ENCODE measurements at places on chromosomes 16 and 17. TPM values are rescaled to one million over a fixed set of nuclear protein-coding genes. Genes with fewer than 3 reads are reported as not detected.

GRCh38 chr16:23557779-23558702 lies 514 bp downstream of the UBFD1 start:
- DNase-seq = peak; percentile 21

DNA sequence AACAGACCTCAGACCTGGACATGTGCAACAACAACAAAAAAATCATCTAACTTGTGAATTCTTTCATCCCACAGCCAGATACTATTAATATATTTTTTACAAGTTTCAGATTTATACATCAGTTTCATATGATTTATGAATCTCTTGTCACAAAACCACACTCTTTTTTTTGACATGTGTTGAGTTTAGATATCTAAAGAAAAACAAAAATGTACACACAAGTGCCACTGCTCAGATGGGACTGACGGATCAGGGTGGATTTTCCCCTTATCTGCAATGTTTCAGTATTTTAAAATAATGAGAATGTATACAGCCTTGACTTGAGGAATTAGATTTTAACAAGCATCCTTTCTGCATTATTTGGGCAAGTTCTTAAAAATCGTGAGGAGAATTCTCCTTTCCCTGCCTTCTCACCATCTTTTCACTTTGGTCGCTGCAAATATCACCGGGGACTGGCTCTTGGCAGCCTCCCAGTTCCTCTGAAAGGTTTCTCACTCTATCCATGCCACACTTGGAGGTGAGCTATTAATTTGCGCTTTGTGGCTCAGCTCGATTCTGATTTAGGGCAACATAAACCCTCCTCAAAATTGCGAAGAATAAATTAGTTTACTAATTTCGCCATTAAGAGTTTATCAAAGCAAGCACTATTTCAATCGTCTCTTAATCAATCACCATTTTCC lies 225.7 kb downstream of the XYLT1 start:
- no peak for DNase-seq

DNA sequence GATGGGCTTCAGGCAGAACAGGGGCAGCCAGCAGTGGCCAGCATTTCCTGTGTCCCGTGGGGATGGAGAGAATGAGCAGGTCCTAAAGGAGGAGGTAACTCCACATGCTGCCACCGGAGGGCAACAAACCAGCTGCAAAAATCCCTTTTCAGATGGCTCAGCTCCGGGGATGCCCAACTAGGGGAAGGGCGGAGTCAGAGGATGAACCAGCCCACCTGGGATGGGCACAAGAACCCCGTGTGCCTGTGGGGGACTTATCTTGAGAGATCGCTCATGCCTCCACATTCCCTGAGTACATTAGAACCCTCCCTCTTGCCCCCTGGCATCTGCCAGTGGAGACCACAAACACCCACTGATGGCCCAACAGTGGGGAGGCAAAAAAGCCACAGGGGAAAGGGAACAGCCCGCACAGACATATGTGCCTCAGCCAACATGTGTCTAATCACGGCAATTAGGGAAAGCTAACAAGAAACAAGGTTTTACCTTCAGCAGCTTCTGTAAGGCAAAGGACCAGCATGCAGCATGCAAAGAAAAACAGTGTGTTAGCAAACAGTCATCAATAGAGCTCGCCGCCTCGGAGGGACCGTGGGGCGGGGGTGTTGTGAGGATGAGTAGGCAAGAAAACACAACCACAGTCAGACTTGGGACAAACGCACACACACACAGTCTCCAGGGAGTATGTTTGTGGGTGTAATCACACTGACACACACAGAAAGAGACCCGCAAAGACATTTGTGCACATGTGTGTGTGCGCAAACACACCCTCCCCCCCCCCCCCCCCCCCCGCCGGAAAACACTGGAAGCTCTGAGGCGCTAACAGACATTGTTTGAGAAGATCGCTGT lies 64.0 kb downstream of the MYO18A start:
- no peak for DNase-seq

- DNase-seq = no peak
Observed at GRCh38 chr16:58211846-58212245, 13.9 kb upstream of the CSNK2A2 start.

- DNase-seq = no peak
Observed at GRCh38 chr16:28901862-28902261, 23.2 kb downstream of the RABEP2 start.

DNA sequence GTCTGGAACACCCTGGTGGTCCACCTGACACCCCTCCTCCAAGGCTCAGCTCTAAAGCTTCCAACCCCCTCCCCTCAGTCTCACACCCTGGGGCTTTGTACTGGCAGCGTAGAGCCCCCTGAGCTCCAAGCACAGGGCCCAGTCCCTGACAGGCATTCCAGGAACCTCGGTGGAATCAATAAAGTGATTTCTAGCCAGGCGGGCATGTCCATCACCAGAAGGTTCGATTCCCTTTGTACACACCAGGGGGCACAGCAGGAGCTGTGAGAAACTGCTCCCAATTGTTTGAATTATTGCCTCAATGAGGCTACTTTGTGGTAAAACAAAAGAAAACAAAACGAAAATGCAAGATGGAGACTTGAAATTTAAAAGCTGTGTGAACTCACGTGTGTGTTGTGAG lies 51.8 kb downstream of the SMPD3 start:
- DNase-seq = no peak

- no peak for DNase-seq
Observed at GRCh38 chr16:11094075-11094856, 149.9 kb downstream of the CLEC16A start.

- no peak for DNase-seq
Observed at GRCh38 chr17:56110463-56111135, 42.7 kb upstream of the ANKFN1 start.

GRCh38 chr16:49902908-49903307 lies 47.0 kb upstream of the ZNF423 start:
- no peak for DNase-seq

DNA sequence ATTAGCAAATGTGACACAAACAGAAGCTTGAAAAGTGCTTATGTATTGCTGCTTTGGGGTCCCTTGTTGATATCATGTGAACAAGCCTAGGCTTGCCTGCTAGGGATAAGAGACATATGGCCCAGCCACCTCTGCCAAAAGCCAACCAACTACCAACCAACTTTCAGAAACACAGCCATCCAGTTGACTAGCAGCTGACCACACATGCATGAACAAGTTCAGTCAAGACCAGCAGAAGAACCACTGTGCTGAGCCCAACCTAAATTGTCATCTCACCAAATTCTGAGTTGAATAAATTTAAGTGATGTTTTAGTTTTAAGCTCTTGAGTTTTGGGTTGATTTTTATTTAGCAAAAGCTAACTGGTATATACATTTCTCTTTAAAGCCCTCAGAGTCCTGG lies 3.5 kb downstream of the ERN2 start:
- DNase-seq = no peak

DNA sequence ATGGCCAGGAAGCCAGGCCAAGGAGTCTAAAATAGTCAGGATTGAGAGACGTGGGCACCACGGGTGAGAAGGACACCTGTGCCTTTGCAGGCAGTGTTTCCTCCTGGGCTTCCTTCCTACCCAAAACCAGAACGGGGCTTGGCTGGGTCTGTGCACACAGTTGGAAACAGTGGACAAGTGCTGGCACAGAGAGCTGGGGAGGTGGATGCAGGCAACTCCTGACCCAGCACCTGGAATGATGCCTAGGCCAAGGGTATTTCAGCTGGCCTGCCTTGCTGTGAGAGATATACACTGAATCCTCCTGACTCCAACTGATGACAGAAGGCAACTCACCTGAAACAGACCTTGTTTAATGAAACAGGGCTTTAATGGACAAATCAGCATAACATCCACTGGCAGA lies 186.2 kb downstream of the SLC39A11 start:
- DNase-seq = no peak

DNA sequence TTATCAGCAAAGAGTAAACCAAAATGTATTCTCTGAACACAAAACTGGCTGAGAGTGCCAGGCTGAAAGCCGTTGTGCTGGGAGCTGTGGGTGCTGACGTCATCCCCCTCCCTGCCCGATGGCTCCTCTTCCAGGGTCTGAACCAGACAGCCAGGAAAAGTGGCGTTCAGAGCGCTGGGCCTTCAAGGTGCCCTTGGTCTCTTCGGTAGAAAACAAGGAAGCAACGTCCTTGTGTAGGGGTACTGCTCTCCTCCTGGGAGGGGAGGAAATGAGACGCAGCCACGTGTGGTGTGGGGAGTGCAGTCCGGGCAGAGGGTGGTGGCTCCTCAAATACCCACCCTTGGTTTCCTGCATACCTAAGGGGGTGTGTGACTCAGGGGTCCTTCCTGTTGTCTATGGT lies 394.7 kb downstream of the SEC14L1 start:
- DNase-seq = no peak

DNA sequence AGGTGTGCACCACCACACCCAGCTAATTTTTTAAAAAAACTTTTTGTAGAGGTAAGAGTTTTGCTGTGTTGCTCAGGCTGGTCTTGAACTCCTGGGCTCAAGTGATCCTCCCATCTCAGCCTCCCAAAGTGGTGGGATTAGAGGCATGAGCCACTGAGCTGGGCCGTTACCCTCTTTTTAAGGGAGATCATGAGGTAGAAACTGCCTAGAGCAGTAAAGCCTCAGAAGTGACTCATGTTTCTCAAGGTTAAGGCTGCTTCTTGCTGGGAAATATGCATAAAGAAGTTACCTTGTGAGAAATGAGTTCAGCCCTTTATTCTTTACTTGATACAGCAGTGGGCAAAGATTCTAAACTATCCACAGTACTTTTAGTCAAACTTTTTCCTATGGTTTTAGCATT lies 38.2 kb downstream of the GRB2 start:
- DNase-seq = no peak

GRCh38 chr17:46049656-46050055 lies 50.6 kb downstream of the STH start:
- DNase-seq = no peak

GRCh38 chr16:87742781-87743490 lies 22.9 kb downstream of the KLHDC4 start:
- DNase-seq = no peak

DNA sequence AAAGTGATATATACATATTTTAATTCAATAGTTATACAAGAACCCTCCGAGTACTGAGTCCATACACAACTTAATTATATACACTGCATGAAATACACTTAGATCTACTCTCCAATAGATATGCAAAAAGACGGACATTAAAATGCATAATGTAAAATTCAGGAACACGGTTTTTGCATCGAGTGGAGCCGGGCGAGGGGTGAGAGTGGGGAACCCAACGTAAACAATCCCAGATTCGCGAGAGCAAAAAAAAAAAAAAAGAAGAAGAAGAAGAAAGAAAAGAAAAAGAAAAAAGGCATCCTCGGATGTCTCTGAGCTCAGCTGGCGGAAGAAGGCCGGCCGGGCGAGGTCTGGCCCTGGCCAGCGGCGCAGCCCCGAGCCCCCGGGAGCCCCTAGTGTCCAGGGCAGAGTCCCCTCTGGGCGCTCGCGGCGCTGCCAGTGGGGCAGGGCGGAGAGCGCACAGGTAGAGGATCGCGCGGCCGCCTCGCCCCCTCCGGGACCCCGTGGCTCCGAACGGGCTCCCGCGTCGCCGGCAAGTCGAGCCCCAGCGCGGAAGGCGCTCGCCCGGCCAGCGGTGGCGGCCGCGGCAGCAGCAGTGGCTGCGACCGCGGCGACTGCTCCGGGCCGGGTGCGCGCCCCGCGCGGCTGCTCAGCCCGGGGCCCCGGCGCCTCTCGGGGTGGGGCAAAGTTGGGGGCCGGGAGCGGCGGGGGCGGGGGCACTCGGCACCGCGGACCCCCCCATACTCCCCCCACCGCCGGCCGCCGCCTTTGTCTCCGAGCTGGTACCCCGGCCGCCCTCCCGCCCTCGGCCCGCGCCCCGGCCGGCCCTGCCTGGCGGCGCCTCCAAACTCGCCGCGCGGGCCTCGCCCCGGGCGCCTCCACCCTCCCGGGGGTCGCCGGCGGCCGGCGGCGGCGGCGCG lies 9.6 kb upstream of the ZFHX3 start:
- DNase-seq = no peak

- DNase-seq = no peak
Observed at GRCh38 chr16:78775161-78775561, 675.7 kb downstream of the WWOX start.

The TBC1D3K gene
- total RNA-seq = not detected

The GDPD1 gene
- 1.0 TPM for total RNA-seq

The SEC14L1 gene
- total RNA-seq = 19.1 TPM

The MCRIP2 gene
- total RNA-seq = 24.0 TPM

The MYH2 gene
- total RNA-seq = 0.37 TPM

The OR1F1 gene
- not detected for total RNA-seq

The CBX4 gene
- 35.6 TPM for total RNA-seq

The SRCIN1 gene
- 18.8 TPM for total RNA-seq

The FBXW10 gene
- not detected for total RNA-seq

The TBC1D3E gene
- total RNA-seq = not detected
